Ovary (tissue), 10 donors: ENCODE measurements at places on chromosomes 6 and 20. TPM values are rescaled to one million over a fixed set of nuclear protein-coding genes. Genes with fewer than 3 reads are reported as not detected.

The RPS6KA2 gene
- polyA plus RNA-seq = 24.4 TPM

The EDN3 gene
- 0.27 TPM for polyA plus RNA-seq

The TEAD3 gene
- 27.1 TPM for polyA plus RNA-seq

The KHDRBS2 gene
- not detected for polyA plus RNA-seq

The SF3B5 gene
- polyA plus RNA-seq = 135 TPM

The ATAT1 gene
- 18.6 TPM for polyA plus RNA-seq

The TFB1M gene
- polyA plus RNA-seq = 9.6 TPM
